ENCODE measurements at places on chromosomes 6 and 20.

GRCh38 chr20:43988451-43988850, 73.8 kb downstream of the TOX2 start:
- no peak for DNase-seq

DNA sequence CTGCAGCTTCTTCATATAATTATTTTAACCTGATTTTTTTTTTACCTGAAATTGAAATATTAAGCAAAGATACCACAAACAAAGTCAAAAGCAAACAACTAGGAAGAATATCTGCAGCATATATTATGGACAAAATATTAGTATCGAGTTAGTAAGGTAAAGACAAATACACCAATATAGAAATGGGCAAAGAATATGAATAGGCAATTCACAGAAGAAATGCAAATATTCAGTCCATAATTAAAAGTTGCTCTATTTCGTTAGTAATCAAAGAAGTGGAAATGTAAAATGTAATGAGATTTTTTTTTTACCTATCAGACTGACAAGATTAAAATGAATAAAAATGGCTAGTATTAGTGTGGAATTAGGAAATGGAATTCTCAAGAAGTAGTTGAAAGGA, 121.5 kb downstream of the CD83 start:
- no peak for DNase-seq

DNA sequence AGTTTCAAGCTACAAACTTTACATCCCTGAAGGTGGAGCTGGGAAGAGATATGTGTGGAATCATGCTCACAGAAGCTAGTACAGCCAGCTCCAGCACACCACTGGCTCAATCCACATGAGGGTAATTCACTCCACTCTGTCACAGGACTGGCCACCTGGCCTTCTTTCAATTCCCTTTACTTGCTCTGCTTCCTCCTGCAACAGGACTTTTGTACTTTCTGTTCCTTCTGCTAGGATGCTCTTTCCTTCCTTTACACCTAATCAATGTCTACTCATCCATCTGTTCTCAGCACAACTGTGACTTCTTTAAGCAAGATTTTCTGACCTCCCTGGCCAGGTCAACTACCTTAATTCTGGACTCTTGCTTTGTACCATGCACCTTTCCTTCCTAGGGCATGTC, 39.4 kb upstream of the MYB start:
- no peak for DNase-seq

DNA sequence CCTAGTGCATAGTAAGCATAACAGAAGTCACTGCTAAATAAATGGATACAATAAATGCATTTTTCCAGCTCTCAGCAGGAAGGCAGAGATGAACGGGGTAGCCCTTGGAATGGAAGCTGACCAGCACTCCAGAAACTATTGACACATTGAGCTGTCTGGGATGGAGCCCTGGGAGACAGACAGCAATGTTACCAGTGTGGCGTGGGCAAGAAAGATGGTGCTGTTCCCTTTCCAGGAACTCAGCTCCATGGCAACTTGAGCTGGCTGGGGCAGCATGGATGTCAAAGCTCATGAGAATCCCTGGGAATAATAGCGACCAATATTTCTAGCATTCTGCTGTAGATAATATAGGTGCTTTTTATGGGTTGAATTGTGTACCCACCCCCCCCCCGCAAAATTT, 104.3 kb upstream of the PTPRT start:
- DNase-seq = no peak

DNA sequence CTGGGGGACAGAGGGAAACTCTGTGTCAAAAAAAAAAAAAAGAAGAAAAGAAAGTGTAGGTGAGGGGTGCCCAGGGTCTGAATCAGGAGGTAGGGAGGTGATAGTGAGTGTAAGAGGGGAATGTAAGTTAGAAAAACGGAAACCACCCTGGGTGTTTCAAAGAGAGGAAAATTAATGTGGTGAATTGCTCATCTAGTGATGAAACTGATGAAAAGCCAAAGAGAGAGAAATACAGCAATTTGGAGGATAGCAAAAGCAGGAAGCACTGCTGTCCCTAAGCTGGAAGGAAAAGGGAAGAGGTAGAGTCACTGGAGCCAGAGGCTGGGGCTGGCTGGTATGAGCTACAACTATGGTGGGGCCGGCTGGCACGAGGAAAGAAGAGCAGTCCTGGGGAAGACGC, 85.0 kb upstream of the CEP85L start:
- DNase-seq = no peak

DNA sequence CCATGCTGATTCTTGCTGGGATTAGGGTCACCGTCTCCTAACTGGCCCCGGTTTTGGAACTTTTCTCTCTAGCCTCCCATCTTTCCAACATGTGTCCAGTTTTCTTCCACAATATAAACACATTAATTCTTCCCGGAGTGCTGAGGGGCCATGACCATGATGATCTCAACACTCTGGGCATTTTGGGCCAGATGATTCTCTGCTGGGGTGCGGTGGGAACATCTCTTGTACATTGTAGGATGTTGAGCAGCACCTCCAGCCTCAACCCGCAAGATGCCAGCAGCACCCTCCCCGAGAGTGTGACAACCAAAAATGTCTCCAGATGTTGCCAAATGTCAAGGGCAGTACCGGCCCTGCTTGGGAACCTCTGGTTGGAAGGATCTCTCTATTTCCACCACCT, 164.8 kb downstream of the TFAP2C start:
- DNase-seq = no peak

GRCh38 chr6:83167726-83168278, 25.3 kb downstream of the PGM3 start:
- no peak for DNase-seq

GRCh38 chr6:10429638-10430427, 15.0 kb upstream of the TFAP2A start:
- DNase-seq = peak; percentile 89

GRCh38 chr6:54719633-54720032, 126.9 kb upstream of the FAM83B start:
- no peak for DNase-seq

DNA sequence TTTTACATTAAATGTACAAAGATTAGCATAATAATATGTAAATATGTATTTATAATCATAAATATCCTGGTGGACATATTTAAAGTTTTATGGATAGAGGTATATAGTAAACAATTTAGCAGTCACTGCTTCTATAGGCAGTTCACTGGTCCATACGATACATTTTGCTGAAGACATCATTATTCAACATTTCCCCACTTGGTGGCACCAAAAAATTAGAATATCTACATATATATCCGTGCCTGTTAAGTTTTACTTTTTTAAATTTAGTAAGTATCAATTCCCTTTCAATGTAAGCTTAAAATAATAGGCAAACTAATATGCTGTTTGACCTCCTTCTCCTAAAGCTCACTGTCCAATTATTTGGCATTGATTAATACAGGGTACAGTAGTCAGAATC, 64.2 kb downstream of the LMBRD1 start:
- no peak for DNase-seq

DNA sequence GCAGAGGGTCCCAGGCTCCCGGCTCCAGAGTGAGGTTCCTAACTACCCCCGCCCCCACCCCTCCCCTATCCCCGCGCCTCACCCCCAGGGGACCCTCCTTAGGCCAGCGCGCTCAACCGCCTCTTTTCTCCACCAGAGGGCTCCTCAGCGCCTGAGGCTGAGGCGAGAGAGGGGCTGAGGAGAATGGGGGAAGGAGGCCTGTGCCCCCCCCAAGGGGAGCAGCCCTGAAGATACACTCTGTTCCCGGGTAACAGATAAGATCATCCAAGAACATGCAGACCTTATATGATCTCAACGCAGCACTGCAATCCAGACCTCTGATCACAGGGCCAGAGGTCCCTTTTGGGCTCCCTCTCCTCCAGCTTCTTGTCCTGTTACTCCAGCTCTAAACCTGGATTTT, 43.3 kb upstream of the MRPS10 start:
- DNase-seq = peak; percentile 65

- no peak for DNase-seq
Measured at GRCh38 chr20:2984956-2985661, 58.3 kb upstream of the GNRH2 start.

GRCh38 chr20:58403272-58403671, 14.2 kb downstream of the VAPB start:
- DNase-seq = no peak

- DNase-seq = peak; percentile 80
Measured at GRCh38 chr20:46312075-46312944, 4.0 kb upstream of the CDH22 start.

GRCh38 chr6:14614631-14615030, 497.1 kb downstream of the CD83 start:
- no peak for DNase-seq

GRCh38 chr6:106495014-106495413, 134.3 kb downstream of the RTN4IP1 start:
- DNase-seq = peak; percentile 7

- no peak for DNase-seq
Measured at GRCh38 chr6:160477901-160478300, 129.7 kb downstream of the SLC22A3 start.

- DNase-seq = no peak
Measured at GRCh38 chr6:168871642-168872315, 381.9 kb downstream of the THBS2 start.

DNA sequence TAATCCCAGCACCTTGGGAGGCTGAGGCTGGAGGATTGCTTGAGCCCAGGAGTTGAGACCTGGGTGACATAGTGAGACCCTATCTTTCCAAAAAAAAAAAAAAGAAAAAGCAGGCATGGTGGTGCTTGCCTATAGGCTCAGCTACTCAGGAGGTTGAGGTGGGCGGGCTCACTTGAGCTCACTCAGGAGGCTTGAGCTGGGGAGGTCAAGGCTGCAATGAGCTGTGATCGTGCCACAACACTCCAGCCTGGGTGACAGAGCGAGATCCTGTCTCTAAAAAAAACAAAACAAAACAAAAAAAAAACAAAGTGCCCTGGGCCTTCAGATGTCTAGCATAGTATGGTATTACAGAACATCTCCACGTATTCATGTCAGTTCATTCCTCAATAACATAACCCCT, 42.9 kb downstream of the ZFAND3 start:
- DNase-seq = peak; percentile 53

DNA sequence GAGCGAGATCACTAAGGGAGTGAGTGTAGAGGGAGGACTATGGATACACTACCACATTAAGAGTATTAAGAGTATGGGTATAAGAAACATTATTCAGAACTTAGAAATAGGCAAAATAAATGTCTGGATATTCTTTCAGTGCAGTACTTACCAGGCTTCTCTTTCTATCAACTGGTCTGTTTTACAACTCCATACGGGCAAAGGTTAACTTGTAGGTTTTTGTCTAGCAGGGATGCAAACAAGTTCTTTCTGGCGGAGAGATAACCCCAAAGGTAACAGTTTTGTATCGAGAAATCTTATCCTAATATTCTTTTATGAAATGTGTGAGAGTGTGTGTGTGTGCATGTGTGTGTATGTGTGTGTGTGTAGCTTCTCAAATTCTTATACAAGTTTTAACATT, 186.2 kb downstream of the ARHGAP18 start:
- no peak for DNase-seq

DNA sequence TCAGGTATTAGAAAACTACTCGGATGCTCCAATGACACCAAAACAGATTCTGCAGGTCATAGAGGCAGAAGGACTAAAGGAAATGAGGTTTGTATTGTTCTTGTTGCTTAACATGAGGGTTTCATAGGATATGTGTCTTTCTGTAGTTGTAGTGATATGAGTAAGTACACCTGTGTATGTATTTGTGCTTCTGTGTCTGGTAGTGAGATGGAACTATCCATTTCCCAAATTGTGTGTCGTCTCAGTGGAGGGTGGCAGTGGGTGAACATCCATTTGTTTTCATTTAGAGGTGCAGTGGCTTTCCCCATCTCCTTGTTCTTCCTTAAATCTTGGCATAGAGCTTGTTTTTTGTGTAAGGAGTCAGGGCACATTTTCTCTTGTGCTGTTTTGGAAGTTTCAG, 8.2 kb downstream of the ASXL1 start:
- no peak for DNase-seq

DNA sequence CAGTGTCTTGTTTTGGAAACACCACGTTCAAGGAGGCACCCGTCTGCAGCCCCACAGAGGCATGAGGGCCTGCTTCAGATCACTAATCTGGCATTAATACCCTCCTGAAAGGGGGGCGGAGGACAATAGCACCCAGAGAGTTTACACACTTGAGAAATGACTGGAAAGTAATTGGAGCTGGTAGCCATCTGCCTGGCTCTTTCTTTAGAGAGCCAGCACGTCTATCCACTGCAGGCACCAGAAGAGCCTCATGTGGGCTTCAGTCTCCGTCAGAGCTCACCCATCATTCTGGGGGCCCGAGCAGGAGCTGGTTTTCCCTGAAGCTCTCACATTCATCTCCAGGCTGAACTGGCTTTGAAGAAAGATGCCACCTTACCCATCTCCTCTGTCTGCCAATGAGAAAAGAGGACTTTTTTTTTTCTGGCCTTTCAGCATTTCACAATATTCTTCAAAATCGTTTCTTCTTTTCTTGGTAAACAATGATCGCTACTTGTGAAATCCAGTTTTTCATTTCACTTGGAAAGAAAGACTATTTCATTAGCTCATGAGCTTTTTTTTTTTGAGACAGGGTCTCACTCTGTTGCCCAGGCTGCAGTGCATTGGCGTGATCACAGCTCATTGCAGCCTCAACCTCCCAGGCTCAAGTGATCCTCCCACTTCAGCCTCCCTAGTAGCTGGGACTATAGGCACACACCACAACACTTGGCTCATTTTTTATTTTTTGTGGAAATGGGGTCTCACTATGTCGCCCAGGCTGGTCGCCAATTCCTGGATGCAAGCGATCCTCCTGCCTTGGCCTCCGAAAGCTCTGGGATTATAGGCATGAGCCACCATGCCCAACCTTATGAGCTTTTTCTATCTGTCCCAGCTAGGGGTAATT, 124.7 kb upstream of the ZNF217 start:
- DNase-seq = no peak

- peak; percentile 69 for DNase-seq
Measured at GRCh38 chr6:83708970-83709747, at the start of gene SNAP91. SNAP91 (minus strand) TSS chr6:83709101; CDS start chr6:83707927, 1,174 bp downstream.

- no peak for DNase-seq
Measured at GRCh38 chr6:144660561-144661115, 375.5 kb downstream of the UTRN start.

GRCh38 chr6:53240139-53240538, 91.5 kb upstream of the GCM1 start:
- DNase-seq = no peak

- no peak for DNase-seq
Measured at GRCh38 chr6:83844170-83844569, 9.0 kb upstream of the RIPPLY2 start.

DNA sequence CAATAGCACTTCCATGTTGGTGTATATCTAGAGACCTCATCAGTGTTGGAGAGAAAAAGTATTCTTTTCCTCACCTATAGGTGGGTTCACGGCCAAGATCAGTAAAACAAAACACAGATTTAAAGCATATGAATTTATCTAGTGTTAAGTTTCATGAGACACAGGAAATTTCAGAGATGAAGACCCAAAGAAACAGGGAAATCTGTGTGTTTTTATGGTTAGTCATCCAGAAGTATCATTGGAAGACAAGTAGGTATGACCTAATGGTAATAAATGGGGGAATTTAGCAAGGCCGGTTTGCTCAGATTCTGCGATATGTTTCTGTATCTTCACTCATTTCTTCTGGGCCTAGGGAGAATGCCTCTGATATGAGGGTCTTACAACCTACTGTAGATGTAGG, 419.6 kb upstream of the MARCKS start:
- DNase-seq = no peak

DNA sequence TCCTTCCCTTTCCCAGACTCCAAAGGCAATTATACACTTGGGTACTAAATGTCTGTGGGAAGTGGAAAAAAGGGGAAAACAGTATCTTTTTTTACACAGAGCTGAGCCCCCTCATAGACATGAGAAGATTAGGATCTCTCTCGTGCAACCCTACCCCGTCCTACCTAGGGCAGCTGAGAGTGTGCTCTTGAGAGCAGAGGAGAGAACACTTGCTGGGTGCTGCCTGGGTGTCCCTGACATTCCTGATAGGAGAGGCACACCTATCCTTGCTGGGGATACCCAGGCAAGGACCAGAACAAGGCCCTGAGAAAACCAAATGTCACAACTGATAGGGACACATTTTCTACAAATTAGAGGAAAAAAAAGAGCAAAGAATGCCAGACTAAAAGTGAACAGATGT, 81.2 kb downstream of the PREP start:
- no peak for DNase-seq

All from mesendoderm (in vitro differentiated cells).